Caki2 (cell line): ENCODE measurements at places on chromosomes 2 and 18.

- no peak for DNase-seq
These were observed 40.5 kb downstream of the MYO7B start for GRCh38 chr2:127575941-127576432.

- no peak for DNase-seq
These were observed 94.4 kb upstream of the TSPYL6 start for GRCh38 chr2:54350426-54350825.

GRCh38 chr2:226746196-226746800 lies 53.3 kb downstream of the IRS1 start:
- DNase-seq = no peak

DNA sequence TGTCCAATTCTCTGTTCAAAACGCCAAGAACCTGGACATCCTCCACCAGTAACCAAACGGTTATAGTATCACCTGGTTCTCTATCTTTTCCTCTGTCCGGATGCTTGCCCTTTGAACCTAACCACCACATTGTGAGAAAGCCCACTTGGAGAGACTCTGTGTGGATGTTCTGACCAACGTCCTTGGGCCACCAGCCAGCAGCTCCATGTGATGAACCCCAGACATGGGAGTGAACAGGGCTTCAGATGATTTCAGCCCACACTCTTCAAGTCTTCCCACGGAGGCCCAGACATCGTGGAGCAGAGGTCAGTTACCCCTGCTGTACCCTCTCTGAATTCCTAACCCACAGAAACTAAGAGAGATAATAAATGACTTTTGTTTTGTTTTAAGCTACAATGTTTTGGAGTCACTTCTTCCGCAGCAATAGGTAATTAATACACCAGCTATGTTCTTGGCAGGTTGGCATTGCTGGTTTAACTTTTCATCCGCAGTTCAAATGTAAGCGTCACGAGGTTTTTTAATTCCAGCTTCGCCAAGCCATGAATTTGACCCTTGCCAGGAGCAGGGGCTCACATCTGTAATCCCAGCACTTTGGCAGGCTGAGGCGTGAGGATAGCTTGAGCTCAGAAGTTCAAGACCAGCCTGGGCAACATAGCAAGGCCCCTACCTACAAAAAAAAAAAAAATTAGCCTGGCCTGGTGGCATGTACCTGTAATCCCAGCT lies 36.1 kb upstream of the ZNF532 start:
- DNase-seq = no peak

- DNase-seq = no peak
These were observed 35.2 kb downstream of the SP140L start for GRCh38 chr2:230362030-230362691.

DNA sequence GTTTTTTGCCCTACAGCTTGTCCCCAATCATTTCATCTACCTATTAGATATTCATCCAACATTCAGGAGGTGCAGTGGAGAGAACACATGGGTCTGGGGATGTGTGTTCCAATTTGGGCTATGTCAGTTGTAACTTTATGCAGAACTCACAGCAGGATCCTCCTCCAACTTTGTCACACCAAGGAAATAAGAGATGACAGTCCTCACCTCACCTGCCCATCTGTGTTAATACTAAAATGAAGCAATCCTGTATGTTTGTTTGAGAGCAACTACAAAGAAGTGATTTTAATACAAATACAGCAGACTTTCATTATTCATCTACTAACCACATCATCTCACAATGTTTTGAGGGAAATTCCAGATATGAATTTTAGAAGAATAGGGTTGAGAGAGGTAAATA lies 126.7 kb downstream of the ARHGAP15 start:
- no peak for DNase-seq

DNA sequence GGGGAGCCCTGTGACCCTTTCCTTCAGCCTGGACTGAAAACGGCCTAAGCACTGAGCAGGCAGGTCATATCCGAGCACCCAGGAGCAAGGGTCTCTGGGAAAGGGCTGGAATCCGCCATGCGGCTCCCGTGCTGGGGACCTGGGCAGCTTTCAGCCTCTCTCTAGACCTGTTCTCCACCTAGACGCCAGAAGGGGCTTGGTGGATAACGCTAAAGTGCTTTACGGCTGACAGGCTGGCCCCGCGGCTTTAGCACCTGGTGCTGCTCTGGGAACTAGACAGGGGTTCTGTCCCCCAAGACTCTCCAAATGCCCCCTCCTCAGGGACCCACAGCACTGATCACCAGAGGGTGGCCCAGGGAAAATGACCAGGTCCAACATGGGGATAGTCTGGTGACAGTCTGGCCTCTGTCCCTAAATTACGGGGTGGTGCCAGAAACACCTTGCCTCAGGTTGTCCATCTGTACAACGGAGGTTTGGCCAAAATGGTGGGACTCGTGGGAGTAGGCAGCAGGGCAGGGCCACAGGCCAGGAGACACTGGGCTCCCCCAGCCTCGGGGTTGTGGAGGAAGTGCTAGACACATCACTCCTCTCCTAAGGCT lies 13.0 kb downstream of the SDC1 start:
- no peak for DNase-seq

GRCh38 chr2:232436381-232437194 lies 19.4 kb upstream of the ALPI start:
- DNase-seq = no peak

GRCh38 chr2:221103930-221104329 lies 468.2 kb downstream of the EPHA4 start:
- DNase-seq = no peak

DNA sequence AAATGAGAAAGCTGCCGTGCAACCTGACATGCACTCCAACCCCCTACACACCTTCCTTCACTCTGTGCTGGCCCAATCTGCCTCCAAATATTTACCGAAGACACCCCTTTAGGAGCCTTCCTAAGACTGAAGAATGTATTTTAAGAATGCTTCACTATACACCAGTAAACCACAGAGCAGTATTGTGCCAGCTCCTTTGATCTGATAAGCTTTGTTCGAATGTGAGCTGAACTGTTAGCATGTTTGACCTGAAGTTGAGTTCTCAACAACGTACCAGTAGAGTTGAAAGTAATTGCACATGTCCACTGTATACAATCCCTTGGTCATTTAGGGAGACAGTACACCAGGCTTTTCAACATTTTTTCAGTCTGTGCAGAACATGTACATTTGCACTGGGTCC lies 259.2 kb downstream of the TGIF1 start:
- no peak for DNase-seq
